Stimulated activated CD8-positive, alpha-beta memory T cell treated with anti-CD3 and anti-CD28 coated beads, Interleukin-15, amount 100 ng/mL, for 24 hours (primary cell): ENCODE measurements at places on chromosomes 3 and 15.

GRCh38 chr15:83352119-83352518, 67.7 kb upstream of the BNC1 start:
- DNase-seq = no peak

DNA sequence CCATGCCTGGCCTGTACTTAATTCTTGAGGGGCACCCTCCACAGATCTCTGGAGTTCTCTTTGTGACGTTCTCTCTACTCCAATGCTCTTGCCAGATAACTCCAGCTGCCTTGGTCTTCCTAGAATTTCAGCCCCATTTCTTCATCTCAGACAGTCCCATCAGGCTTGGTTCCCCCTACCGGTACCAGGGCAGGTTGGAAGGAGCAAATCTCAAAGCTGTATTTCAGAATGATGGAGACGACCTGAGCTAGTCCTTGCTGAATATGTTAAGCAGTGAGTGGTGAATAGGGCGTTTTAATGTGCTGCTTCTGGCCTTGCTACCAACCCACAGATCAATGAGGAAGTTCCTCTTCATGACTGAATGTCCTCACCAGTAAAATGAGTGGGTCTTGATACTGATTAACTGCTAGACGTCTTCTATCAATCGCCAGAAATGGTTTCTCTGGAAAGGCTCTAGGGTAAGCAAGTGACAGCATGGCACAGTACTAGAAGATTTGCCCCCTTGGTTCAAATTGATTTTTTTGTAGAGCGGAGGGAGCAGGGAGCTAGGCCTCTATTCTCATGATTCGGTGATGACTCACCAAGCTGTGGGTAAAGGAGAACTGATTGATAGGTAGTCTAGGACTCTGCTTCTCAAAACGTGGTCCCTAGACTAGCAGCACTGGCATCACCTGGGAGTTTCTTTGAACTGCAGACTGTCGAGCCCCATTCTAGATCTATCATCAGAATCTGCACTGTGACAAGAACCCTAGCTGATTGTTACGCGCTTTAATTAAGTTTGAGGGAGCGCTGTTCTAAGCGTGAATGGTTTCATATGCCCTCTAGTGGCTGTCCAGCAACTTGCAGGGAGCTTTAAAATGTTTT, 67.8 kb downstream of the UBP1 start:
- DNase-seq = no peak

GRCh38 chr3:126654571-126655383, at the start of gene TXNRD3:
TXNRD3 (minus strand) TSS chr3:126655124.
- DNase-seq = peak; percentile 48

- DNase-seq = no peak
Measured at GRCh38 chr3:27861046-27862036, 139.2 kb upstream of the EOMES start.

DNA sequence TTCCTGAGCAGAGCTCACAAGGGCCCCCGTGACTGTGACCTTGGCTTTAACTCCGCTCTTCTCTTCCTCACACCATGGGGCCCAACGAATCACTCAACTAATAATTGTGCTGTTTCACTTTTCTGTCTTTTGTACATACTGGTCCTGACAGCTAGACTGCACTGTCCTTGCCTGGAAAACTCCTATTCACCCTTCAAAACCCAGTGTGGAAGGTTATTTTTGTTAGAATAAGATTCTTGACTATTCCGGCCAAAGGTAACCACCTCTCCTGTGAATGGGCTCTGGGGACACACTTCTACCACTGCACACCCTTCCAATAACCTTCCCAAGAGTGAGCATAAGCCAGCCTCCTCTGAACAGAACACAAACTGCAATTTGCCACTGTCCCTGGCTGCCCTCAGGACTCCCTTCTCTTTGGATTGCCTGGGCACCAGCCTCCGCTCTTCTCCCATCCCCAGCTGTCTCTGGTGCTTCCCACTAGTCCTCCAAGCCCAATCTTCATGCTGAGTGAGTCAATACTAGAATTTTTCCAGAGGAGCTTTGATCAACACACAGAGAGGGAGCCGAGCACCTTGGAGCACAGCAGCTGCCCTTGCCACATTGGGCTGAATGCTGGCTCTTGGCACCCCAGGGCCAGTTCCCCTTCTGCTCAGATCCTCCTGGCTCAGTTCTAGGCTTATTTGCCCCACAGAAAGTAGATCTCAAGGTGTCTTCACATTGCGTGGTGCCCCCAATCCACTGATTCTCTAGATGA, 2.1 kb downstream of the SCN5A start:
- no peak for DNase-seq

GRCh38 chr3:123119802-123120201, 53.0 kb downstream of the PDIA5 start:
- no peak for DNase-seq

DNA sequence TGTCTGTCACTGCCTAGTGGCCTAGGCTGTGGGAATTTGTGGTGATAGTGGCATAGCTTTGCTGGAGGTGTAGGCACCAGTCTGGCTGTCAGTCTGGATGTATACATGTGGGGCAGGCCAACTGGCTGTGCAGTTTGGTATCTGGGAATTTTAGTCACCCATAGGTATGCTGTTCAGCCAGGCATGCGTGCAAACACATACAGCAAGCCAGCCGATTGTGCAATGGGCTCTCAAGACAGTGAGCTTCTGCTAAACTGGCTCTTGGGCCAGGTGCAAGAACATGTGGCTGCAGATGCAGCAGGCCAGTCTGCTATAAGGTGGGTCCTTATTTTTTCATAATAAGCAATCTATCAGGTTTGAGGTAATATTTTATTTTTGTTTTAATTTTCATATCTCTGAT, 87.1 kb upstream of the PLSCR5 start:
- no peak for DNase-seq

- no peak for DNase-seq
Measured at GRCh38 chr3:188400494-188401243, 246.7 kb downstream of the LPP start.

DNA sequence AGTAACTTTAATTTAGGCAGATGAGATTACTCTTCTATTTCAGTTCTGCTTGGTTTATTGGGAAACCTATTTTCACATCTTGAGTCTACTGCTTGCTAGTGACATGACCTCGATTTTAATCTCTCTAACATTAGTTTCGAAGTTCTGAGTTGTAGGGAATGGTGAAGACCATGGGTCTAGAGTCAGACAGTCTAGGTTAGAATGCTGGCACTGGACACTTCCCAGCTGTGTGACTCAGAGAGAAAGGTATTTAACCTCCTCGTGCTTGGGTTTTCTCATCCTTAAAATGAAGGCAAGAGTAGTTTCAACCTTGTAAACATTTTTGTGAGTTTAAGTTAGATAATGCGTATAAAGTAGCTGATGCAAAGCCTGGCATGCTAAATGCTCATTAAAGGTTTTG, 422.1 kb downstream of the GRM7 start:
- DNase-seq = no peak

GRCh38 chr15:85430406-85431204, 50.2 kb downstream of the AKAP13 start:
- DNase-seq = no peak

DNA sequence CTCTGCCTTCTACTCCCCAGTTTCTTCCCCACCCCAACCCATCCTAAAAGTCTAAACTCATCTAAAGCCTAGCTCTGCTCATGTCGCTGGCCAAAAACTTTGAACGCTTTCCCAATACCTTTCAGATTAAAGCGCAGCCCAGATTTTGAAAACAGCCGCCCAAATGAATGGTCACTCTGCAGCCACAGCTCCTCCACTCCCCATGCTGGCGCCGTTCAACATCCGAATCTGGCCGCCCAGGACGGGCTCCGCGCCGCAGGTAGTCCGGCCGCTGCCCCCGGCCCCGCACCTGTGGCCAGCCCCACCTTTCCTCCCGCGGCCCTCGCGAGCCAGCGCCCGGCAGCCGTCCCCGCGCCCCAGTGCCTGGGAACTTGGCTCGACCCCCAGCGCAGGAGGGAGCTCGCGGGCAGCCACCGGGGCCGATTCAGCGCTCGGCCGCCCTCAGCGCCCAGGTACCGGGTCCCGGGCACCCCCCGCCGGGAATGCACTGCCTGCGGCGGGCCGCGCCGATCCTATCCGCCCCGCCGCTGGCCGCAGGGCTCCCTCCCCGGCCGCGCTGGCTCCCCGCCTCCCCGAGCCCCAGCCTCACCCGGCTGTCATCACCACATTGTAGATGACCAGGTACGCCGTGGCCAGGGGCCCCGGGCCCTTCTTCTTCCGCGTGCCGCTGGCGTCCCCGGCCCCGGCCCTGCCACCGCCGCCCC, 417 bp downstream of the HACD2 start:
- no peak for DNase-seq

- DNase-seq = no peak
Measured at GRCh38 chr3:196691386-196691785, 20.7 kb downstream of the CEP19 start.

- no peak for DNase-seq
Measured at GRCh38 chr15:74135041-74135565, 4.7 kb downstream of the ISLR2 start.

- DNase-seq = no peak
Measured at GRCh38 chr3:45914362-45915058, 28.2 kb downstream of the CCR9 start.

GRCh38 chr15:98651581-98652220, 3.4 kb downstream of the IGF1R start:
- no peak for DNase-seq

DNA sequence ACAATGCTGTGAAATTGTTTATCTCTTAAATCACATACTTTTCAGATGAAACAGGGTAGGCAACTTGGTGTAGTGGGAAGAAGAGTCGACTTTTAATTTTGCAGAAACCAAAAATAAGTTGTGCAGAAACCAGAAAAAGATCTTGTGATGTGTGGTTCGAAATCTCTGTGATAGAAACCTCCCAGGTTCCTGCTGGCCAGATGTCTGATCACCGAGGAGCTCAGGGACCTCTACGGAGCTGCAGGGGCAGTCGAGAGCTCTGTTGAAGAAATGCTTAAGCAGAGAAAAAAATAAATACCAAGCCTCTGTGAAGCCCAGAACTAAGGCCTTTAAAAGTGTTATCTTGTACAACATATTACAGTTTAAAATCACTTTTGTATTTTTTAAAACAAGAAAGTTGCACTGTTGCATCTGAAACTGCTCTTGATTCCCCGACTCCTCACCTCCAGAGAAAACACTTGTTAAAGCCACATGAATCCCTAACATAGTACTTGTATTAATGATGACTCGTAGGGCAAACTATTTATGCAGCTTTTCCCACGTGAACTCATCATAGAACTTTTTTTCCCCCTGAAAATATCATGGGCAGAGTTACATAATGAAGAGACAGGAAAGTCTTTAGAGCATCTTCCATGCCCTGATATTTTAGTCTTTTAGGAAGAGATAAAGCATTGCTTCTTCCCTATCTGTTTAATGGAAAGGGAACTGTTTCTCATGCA, 51.3 kb downstream of the CCK start:
- no peak for DNase-seq

DNA sequence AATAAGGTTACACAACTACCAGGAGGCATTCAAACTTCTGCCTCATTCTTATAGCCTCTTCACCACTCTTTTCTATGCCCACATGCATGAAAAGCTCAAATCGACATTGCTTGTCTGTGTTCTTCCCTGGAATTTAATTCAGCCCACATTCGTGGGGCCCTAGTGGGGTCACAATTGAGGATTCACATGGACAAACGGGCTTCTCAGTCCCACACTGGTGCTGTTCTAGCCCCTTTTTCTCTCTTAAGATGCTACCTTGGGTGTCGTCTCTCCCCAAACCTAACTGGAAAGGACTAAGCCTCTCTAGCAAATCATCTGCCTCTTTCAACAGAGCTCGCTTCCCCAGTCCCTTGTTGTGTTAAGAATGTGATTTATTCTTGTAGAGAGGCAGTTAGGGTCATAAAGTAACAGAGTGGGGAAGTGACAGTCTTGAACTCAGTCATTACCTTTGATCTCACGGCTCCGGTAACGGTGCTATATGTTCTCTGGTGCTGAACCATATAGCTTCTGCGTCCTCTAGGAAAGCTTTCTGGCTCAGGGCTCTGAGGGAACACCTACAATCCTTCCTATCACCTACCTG, 4.9 kb downstream of the LPP start:
- no peak for DNase-seq

DNA sequence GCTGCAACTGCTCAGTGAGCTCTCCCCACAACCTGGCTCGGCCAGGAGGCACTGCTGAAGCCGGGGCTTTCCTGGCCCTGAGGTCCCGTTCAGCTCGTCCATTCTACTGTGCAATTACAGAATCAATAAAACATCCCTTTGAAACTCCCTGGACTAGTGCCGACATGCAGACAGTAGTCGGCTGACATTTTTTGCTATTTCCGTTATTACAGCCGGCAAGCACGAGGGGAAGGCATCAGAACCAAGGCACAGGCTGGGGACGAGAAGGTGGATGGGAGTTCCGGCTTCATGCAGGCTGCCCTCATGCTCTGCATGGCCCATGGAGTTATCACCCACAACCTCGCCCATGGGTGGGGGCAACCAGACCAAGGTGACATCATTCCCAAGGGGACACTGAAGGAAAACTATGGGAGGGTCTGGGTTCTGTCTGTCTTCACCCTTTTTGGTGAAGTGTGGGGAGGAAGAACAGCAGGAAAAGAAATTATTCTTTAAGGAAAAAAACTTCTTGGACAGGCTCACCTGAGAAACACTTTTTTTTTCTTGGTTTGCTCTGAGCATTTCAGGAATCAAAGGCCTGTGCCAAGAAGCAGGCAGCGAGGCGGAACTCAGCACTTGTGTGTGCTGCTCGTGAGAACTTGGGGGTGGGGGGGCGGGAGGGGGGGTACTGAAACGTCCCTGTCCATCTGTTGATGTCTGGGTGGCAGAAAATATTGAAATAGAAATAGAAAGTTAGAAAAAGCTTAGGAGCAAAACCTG, 154.5 kb downstream of the FOXP1 start:
- DNase-seq = no peak

GRCh38 chr3:116256843-116257485, 188.3 kb downstream of the LSAMP start:
- no peak for DNase-seq

DNA sequence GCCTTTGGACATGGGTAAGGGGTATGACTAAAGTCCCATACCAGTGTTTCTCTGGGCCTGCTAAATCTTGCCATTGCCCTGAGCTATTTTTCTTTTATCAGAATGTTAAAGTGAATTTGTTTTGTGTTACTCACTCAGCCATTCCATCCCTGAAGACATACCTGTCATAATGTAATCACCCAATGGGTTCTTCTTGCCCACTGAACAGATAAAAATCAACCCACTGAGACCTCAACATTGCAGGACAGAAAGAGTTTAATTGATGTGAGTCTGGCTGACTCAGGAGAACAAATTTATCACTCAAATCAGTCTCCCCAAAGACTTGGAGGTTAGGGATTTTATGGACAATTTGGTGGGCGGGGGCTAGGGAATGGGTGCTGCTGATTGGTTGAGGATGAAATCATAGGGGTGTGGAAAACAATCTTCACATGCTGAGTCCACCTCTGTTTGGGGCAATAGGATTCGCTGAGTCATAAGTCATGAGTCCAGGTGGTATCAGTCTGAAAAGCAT, 47.4 kb downstream of the ILDR1 start:
- DNase-seq = no peak
